ENCODE measurements at places on chromosomes 16 and 17.

GRCh38 chr17:9313346-9313745 lies 262.3 kb downstream of the STX8 start:
- no peak for DNase-seq

DNA sequence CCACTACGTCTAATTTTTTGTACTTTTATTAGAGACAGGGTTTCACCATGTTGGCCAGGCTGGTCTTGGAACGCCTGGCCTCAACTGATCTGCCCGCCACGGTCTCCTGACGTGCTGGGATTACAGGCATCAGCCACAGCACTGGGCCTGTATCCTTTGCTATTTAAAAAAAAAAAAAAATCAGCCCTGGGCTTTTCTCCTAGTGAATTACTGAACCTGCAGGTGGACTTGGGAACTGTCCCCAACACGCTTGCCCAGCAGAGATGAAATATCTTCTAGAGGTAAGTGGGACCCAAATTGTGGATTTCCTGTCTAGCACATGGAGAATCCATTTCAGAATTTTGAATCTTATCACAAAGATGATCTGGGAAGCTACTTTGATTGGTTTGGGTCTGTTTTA lies 14.8 kb downstream of the CNOT1 start:
- no peak for DNase-seq

GRCh38 chr17:32701871-32702270 lies 175.1 kb downstream of the MYO1D start:
- no peak for DNase-seq

- peak; percentile 25 for DNase-seq
Observed at GRCh38 chr17:3979290-3979611, 15.0 kb upstream of the ATP2A3 start.

- DNase-seq: no peak
Observed at GRCh38 chr17:32141258-32141657, 1.0 kb upstream of the RHOT1 start.

DNA sequence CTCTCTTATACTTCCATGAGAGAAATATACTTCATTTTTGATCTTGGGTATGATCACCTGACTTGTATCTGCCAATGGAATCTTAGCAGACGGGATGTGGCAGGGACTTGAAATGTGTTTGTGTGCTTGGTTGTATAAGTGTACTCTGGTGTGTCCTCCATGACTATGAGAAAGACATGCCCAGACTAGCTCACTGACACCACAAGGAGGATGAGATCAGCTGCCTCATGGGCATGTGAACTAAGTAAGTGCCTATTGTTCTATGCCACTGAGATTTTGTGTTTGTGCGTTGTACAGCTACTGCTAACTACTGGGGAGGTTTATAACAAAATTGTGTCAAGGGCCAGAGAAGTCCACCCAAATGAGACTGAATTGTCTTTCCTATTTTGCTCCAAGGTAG lies 402.2 kb upstream of the SALL1 start:
- DNase-seq: no peak

DNA sequence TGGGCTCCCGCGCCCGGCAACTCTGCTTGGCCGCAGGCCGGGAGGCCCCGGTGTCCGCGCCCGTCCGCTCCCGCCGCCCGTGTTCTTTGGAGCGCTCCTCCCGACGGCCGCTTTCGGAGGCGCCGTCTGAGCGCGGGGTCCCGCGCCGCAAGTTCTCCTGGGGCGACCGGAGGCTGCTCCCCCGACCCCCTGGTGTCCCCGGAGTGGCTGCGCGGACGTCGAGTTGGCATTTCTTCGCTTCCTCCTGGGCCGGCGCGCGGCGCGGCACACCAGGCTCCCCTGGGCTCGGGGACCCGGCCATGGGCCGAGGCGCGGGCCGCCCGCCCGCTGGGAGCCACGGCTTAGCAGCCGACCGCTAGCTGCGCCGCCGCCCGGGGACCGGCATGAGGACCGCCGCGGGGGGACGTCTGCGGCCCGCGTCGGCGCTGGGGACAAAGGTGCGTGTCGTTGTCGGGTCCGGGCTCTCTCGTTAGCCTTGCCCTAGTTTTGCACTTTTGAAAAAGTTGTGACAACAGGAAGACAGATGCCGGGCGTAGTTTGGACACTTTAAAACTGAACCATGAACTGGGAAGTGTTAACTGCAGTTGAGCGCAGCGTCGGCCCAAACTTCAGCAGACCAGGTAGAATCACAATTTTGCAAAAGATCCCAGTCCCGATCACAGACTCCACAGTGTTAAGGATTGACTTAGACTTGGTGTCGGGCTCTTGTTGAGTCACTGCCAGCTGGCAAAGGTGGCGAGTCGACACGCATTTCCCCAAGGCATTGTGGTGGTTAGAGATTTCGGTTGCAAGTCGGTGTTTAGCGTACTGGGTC lies 700 bp downstream of the UBN1 start:
- peak; percentile 67 for DNase-seq

DNA sequence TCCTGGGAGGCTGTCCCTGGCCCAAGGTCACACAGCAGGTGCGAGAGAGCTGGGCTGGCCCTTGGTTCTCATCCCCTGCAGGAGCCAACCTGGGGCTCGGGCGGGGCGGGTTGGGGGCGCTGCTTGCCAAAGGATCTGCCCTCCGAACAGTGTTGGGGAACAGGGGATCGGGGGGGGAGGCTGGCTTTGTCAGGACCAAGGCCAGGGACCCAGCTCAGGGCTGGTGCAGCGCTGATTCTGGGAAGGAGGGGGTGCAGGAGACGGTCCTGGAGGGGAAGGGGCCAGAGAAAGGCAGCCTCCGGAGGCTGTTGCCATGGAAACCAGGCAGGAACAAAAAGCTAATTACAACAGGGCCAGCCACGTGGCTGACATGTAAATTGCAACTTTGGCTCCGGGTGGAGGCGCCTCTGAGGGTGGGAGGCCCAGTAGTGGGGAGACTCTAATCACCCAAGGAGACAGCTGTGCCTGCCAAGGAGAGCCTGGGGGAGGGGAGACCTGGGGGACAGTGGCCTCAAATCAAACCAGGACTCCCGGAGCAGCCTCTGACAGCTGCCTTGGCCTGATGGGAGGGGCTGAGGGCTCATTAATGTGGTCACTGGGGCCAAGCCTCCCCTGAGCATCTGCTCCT lies 1.3 kb downstream of the TUBB3 start:
- no peak for DNase-seq

GRCh38 chr16:51163366-51163765 lies 12.3 kb upstream of the SALL1 start:
- no peak for DNase-seq

- no peak for DNase-seq
Observed at GRCh38 chr16:20303012-20303411, 24.3 kb downstream of the GP2 start.

DNA sequence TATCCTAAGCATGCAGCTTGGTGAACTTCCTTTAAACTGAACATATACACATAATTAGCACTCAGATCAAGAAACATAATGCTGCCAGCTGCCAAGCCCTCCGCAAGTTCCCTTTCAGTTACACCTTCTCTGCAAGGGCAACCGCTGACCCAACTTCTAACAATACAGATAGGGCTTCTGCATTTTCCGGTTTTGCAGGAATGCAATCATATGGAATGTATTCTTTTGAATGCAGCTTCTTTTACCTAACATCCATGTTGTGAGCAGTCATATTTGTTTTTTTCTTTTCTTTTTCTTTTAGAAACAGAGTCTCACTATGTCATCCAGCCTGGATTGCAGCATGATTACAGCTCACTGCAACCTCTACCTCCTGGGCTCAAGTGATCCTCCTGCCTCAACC lies 110.7 kb downstream of the GSG1L start:
- DNase-seq: no peak

- DNase-seq: no peak
Observed at GRCh38 chr17:75352079-75352569, 53.4 kb downstream of the GRB2 start.

DNA sequence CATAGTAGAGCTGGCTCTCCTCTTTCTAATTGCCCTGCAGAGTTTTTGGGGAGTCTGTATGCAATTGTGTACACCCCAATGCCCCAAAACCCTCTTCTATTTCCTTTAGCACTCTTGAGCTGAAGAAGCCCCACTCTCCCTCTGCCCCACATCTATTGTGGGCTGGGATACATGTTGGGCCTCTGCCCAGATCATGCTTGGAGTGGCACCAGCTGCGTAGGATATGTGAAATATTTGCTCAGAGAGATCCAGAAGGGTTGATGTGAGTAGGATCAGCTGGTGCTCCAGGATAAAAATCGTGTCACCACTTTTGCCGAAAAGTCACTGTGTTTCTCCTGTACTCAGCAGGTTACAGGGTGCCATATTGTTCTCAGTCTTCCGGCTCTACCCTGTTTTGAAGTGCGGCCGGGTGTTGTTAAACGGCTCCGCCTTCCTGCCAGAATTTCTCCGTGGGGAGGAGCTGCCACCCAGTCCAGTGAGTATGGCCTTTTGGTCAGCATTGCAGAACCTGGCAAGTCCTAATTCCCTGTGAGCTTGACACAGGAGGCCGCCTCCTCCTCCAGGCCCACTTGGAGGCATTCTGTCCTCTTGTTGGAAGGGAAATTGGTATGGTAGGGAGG lies 664.5 kb downstream of the WWOX start:
- no peak for DNase-seq

DNA sequence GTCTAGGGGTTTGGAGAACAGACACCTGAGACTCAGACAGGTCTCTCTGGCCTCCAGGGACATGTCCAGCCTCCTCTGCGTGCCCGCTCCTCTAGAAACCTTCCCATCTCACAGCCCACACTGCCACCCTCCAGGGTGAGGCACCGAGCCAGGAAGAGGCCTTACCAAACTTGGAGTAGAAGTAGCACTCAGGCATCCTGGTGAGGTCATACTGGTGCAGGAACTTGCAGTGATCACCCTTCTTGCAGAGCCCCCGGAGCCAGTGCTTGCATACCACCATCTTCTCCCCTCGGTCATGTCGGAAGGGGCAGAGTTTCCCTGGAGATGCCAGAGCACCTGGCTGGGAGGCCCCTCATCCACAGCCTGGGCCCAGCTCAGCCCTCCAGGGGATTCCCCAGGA lies 4.2 kb downstream of the CPSF4L start:
- DNase-seq: no peak

- no peak for DNase-seq
Observed at GRCh38 chr16:55574811-55575210, 8.3 kb downstream of the CAPNS2 start.

DNA sequence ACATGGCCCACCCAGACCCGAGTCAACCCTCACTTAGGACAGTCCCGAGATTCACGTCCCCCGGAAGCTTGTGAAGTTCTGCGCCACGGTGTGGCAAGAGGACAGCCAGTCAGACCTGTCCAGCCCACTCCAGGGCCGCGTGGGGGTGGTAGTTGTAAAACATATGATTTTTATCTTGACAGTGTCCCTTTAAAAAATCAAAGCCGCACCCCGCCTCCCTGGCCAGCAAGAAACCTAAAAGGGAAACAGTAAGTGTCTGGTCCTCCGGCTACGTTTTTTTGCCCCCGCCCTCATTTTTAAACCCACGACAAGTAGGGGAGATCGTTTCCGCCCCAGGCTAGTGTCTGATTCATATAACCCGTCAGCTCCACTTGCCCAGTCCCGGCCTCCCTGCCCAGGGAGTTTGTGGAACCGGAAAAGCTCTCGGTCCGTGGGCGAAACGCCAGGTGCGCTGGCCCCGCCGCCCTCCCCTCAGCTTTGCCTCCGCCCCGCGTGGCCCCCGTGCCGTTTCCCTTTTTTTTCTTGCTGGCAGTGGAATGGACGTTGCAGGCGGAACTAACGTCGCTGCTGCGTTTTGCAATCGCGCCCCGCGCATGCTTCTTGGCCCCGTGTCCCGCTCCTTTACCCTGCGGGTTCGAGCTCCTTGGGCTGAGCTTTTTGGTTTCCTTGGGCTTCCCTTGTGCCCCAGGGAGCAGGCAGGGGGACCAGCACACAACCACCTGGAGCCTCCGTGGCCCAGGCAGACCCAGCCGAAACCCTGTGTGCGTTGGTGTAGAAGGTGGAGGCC lies 13.3 kb upstream of the NUDT16L1 start:
- peak; percentile 92 for DNase-seq

GRCh38 chr16:23941025-23941424 lies 105.2 kb downstream of the PRKCB start:
- DNase-seq: no peak

- no peak for DNase-seq
Observed at GRCh38 chr17:31888124-31888523, 13.4 kb downstream of the UTP6 start.

GRCh38 chr16:68079626-68080344 lies 5.4 kb upstream of the NFATC3 start:
- peak; percentile 87 for DNase-seq

- peak; percentile 88 for DNase-seq
Observed at GRCh38 chr17:2101448-2102257, 46.8 kb downstream of the HIC1 start.

GRCh38 chr16:56836410-56837230 lies 28.4 kb upstream of the SLC12A3 start:
- DNase-seq: no peak

All from lower lobe of right lung (tissue), 2 donors.